ENCODE measurements at places on chromosomes 2 and 18.

GRCh38 chr18:50944245-50944932 lies 23.5 kb upstream of the ELAC1 start:
- DNase-seq, result no peak

GRCh38 chr18:8264861-8265411 lies 344.3 kb upstream of the RAB12 start:
- DNase-seq, result no peak

- DNase-seq, result no peak
Observed at GRCh38 chr18:79609841-79610281, 69.7 kb upstream of the CTDP1 start.

GRCh38 chr2:177797808-177798207 lies 274.8 kb downstream of the PDE11A start:
- DNase-seq, result no peak

GRCh38 chr2:170695521-170696410 lies 19.4 kb upstream of the SP5 start:
- DNase-seq, result no peak

- no peak for DNase-seq
Observed at GRCh38 chr2:64260817-64261216, 116.6 kb upstream of the PELI1 start.

DNA sequence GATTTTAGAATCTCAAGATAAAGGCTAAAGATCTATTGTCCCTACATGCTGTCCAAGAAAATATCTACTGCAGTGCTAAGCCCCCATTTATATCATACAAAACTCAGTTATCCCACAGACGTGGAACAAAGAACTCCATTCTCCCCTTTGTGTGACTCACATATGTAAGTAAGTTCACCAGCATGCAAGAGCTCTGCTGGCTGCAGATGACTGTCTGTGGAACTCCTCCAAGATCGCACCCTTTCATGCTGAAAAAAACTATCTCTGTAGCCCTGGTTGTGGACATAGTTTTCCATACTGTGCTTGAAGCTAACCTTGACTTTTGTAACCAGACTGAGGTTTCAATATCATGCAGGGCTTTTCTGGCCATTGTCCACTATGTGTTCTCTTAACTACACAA lies 207.1 kb downstream of the ZNF521 start:
- no peak for DNase-seq

DNA sequence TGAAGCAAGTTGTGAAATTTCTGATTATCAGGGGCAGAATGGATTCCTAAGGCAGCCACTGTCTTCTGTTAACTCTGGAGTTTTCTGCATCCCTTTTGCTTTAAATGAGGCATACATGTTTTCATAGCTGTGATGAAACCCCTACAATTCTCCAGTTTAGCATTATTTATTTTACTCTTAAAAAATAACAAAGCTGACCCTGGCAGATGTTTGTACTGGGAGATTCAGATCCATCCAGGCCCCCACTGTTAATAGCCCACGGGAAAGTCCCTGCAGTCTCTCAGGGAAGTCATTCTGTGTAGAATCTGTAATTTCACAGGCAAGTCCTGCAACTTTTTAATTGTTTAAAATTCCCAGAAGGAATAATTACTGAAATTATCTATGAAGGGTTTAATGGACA lies 353 bp upstream of the SULT1C4 start:
- no peak for DNase-seq

DNA sequence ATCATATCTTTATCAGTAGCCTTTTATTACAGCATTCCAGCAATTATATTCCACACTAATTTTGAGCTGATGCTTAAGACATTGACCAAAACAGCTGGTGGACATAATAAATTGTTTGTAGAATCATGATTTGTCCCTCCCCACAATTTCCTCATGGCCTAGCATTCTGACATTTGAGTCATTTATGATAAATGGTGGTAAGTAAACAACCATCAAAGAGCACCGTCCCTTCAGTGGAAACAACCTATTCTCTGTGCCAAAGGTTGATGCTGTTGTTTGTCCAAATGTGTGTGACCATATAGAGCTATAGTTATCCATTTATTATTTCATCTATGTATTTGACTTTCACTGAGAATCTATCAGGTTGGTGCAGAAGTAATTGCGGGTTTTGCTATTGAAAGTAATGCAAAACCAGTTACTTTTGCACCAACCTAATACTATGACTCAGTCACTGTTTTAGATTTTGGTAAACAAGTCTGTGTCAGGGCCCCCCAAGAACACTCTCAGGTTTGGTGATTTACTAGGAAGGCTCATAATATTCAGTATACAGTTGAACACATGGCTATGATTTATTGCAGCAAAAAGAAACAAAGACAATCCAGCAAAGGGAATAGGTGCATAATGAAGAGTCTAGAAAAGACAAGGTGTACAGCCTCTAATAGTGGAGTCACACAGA lies 608.7 kb upstream of the REG3G start:
- no peak for DNase-seq

DNA sequence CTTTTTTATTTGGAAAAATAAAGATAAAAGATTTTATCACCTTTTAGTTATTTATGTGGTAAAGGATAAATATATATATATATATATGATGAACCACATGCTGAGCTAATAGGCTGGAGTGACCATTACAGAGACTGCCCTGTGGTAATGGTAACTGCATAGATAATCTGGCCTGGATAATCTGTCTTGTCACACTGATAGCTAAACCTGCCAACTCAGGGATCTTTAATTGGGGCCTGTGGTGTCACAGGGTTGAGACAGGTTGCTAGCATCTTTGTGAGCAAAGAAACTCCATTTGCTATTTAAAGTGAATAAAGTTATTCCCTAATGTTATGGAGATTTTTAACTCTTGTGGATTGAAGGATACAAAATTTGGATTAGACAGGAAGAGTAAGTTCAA lies 203.0 kb downstream of the PHLPP1 start:
- no peak for DNase-seq

- DNase-seq, result no peak
Observed at GRCh38 chr18:64253222-64253621, 104.3 kb upstream of the LINC00305 start.

- no peak for DNase-seq
Observed at GRCh38 chr2:114157057-114157385, 267.1 kb downstream of the ACTR3 start.

- DNase-seq, result no peak
Observed at GRCh38 chr18:10015941-10016819, 102.4 kb downstream of the VAPA start.

DNA sequence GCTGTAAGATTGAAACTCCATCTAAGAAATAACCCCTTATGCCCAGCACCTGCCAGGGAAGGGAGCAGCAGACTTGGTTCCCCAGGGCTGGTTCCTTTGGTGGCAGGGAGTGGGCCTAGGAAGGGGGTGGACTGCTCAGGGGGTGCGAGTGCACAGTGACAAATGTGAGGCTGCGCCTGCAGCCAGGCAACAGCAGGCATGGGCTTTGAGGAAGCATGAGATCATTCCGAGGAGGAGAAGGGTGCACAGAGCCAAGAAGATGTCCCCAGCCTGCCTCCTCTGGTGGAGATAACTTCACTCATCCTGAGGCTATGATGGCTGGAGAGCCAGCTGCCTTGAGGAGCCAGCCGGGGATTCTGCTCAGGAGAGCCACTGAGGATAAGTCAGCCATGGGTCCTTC lies 158.0 kb downstream of the CAPN13 start:
- no peak for DNase-seq

DNA sequence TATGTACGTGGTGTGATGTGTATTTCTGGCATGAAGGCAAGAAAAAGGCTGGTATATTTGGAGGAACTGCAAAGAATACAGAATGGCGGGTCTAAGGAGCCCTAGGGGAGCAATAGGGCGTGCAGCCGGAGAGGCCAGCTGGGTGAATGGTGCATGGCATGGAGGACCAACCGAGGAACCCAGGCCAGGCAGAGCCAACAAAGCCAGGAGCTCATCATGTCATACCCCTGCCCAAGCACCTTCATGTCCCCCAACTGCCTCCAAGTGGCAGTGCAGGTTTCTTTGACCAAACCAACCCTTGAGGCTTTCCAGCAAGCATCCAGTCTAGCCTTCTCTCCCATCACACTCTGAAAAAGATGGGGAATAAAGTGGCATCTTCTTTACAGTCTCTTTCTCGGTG lies 8.9 kb upstream of the KCNK3 start:
- no peak for DNase-seq

- DNase-seq, result no peak
Observed at GRCh38 chr18:27627927-27628326, 442.8 kb upstream of the CHST9 start.

GRCh38 chr2:127525691-127526131 lies 578 bp downstream of the IWS1 start:
- DNase-seq, result no peak

DNA sequence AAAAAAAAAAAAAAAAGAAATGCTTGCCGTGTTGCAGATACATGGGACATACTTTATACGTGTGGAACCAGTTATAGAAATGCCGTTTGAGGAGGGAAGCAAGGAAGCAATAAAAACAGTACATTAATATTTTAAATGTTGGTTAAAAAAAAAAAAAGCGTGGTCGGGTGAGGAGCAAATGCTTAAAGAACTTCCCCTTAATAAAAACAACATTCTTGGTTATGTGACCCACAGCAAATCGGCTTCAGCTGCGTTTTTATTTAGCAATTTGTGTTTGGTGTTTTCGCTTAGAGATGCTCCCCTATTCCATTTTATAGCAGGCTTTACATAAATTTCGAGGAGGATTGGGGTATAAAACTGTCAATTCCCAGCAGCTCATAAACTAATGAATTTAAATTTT lies 223.6 kb downstream of the LRRTM1 start:
- DNase-seq, result no peak

DNA sequence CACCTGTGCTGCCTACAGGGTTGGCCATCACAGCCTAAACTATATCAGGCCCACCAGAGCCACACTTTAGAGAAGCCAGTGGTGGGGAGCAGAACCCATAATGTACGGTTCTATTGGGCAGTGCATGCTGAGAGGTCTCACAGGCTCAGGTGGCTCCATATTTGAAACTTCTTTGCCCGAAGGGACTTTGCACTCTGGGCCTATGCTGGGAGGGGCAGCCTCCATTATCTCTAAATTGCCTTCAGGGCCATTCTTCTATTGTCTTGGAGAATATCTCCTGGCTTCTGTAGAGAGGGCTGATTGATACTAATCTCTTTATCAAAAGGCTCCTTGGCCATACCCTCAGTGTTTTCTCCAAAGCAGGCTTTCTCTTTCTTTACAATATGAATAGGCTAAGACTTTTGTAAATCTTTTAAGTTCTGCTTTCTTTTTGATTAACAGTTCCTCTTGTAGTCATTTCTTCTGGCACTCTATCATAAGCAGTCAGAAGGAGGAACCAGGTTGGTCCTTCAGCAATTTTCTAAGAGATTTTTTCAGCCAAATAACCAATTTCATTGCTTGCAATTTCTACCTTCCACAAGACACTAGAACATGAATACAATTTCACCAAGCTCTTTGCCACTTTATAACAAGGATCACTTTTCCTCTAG lies 44.5 kb downstream of the RPE start:
- no peak for DNase-seq

DNA sequence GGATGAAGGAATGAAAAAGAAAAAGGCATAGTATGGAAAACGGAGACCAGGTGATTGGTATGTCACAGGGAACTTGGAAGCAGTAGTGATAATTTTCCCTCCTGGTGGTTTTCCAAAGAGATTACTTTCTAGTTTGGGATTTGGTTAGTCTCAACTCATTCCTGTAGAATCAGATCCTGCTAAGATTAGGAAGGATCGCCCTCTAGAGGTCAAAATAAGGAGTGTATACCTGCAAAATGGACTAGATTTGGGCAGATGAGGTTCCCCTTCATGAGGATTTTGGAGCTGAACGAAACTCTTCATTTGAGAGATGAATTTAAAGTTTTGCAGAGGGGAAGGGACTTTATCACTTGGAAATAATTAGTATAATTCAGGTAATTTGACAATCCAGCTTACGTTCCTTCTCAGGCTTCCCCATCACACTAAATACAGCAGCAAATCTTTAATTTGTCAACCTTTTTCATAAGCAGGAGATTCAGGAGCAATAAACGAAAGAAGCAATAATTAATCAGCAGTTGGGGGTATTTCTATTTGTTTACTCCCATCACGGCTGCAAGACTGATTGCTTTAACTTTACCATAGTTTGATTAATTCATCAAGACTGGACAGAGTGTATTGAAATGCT lies 65.2 kb downstream of the CCDC195 start:
- DNase-seq, result no peak

- DNase-seq, result no peak
Observed at GRCh38 chr2:141856215-141856919, 274.4 kb downstream of the LRP1B start.

- no peak for DNase-seq
Observed at GRCh38 chr2:98348066-98348561, 1.9 kb downstream of the CNGA3 start.

All from activated CD8-positive, alpha-beta memory T cell treated with anti-CD3 and anti-CD28 coated beads for 1 hour (primary cell).